ENCODE measurements at places on chromosomes 16 and 17. TPM values are rescaled to one million over a fixed set of nuclear protein-coding genes. Genes with fewer than 3 reads are reported as not detected.

GRCh38 chr17:34382621-34383124, 19.6 kb upstream of the CCL1 start:
- DNase-seq, result no peak

GRCh38 chr17:8469964-8470363, 34.3 kb downstream of the NDEL1 start:
- DNase-seq, result no peak

DNA sequence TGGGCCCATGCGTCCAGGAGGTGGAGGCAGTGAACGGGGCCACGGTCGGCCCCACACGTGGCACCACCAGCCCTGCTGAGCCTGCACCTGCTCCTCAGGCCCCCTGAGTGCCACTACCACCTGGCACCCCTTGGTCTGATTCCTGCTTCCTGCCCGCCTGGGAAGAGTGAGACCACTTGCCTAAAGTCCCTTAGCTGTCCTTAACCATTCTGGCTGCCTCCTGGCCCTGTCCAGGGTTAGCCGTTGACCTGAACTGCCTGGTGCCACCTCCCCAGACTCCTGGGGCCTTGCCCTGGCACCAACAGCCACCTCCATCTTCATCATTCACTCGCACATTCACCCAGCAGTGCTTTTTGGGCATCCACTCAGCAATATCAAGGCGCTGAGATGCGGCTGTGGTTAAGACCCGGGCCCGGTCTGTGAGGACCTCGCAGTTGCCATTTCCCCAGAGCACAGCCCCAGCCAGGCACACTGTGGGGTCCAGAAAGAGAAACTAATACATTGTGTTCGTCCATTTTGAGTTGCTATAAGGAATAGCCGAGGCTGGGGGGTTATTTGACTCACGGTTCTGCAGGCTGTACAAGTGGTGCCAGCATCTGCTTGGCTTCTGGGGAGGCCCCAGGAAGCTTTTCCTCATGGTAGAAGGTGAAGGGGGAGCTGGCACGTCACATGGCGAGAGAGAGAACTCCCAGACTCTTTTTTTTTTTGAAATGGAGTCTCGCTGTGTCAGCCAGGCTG, 318.4 kb downstream of the SEC14L1 start:
- DNase-seq, result no peak

DNA sequence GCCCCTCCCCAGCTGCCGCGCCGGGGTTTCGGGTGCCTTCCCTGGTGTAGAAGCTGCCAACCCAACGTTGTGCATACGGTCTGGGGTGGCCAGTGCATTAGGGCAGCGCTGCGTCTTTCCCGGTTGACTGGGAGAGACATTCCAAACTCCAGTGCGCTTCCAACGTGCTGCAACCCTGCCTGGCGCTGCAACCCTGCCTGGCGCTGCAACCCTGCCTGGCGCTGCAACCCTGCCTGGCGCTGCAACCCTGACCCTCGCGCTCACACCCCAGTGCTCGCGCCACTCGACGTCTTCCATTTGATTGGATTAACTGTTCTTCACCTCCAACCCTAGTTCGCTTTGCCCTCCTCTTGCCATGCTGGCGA, 488 bp upstream of the HAP1 start:
- DNase-seq, result no peak

DNA sequence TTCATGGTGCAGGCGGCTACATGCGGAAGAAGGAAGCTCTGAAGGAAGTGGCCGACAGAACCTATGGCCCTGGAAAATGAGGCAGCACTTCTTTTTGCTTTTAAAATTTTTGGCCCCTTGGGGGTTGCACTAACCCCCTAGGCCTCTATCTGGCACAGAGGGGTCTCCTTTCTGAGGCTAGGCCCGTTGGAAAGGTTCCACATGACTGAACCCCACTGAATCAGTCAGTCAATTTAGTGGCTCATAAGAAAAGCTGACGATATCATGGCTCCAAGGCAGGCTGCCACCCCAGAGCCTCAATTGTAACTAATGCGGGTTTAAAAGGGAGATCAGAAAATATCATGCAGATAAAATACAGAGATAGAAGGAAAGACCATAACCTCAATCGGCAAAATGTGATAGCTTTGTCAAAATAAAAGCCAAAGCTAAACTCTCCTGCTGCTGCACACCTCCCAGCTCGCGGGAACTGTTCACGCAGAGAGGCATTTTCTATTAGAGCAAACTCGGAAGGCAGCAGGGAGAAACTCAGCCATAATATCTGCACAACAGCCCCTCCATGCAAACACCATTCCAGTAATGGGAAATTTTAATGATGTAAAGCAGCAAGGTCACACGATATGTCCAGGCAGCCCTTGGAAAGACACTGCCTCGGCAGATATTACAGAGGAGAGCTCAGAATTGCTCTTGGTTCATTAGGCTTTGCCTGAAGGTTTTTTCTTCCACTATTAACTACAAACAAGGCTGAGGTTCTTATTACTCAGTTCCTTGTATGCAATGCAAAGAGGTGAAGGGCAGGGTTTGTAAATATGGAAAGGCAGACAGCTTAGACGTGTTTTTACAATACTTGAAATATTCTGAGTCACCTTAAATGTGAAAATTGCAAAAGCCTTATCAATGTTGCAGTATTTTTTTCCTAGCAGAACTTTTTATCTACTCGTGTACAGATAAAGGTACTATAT, 200.4 kb upstream of the PMFBP1 start:
- no peak for DNase-seq

DNA sequence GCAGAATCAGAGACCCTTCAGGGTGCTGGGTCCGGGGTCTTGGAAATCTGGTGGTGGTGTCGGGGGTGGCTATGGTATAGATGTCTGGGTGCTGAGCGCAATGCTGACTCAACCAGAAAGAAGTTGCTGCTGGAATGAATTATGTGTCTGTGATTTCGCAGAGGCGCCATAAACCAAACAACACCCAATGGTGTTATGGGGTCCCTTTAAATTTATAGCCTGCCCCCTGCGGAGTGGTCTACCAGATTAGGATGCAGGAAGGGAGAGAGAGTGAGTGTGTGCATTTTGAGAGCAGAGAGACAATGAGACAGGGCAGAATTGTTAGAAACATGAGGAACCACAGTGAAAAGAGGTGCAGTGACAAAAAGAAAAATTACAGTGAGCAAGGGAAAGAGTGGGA, 100.7 kb upstream of the CDH11 start:
- DNase-seq, result no peak

- no peak for DNase-seq
Observed at GRCh38 chr17:31309556-31309955, 4.3 kb downstream of the EVI2B start.

DNA sequence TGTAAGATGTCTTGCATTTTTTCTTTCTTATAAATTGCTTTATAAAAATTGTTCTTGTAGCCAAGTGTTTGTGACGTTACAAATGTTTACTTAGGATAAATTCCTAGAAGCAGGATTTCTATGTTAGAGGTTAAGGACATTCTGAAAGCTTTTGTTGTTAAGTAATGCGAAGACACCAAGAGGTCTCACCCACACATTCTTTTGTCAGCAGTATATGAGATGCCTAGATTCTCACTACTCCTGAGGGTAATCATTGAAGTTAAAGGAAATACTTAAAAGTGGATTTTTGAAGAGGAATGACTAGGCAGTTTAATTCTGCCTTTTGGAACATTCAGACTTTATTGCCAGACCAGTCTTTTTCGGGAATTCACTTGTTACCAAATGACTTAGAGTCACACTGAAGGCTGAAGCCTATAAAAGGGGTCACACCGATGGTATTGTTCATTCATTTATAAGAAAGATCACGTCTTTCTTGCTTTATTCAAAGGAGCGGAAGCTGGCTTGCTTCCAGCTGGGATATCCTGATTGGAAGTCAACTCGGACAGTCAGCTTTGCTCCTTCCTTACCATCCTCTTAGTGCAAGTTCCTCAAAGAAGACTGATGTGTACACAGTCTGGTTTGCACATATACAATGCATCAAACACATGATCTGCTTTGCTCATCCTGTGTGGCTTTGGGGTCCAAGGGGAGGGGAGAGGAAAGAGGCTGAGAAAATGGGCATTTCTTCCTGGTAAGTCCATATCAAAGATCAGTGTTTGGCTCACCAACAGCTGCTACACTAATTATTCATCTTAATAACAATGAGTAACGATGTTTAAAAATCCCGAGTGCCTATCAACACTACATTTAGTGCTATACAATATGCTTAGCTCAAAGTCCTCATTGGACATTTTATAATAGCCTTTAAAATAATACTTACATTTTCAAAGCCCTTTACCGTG, 160.0 kb downstream of the MAP2K6 start:
- no peak for DNase-seq

Gene MT4
- total RNA-seq, result not detected

Gene ZG16
- total RNA-seq, result not detected
